ENCODE measurements at places on chromosomes 1 and 21.

GRCh38 chr1:29860056-29860455, 623.7 kb downstream of the PTPRU start:
- no peak for DNase-seq

GRCh38 chr1:82225421-82226185, 424.9 kb downstream of the ADGRL2 start:
- no peak for DNase-seq

DNA sequence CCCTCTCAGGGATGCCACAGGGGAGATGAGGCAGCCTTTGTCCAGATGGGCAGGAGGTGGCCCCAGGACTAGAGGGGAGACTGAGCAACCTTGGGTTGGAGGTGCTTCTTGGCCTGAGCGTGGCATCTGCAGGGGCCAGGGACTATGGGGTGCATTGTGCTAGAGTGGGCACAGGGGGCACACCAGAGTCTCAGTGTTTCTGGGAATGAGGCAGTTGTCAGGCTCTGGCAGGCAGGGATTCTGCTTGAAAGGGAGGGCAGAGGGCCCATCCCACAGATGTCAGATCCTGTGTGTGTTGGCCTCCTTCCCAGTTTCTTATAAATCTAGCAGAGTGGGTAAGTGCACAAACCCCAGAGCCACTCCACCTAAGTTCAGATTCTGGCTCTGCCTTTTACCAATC, 13.7 kb downstream of the LGR6 start:
- no peak for DNase-seq

- DNase-seq = no peak
Measured at GRCh38 chr1:116270316-116271057, 102.6 kb upstream of the ATP1A1 start.

DNA sequence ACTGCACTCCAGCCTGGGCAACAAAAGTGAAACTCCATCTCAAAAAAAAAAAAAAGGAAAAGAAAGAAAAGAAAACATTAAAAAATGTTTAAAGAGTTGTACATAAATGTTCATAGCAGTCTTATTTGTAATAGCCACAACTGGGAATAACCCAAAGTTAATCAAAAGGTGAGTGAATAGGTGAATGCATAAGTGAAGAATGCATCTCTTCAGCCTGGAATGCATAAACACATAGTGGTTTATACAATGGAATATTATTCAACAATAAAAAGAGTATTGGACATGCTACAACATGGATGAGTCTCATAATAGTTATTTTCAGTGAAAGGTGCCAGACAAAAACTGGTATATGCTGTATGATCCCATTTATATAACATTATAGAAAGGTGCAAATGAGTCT, 18.1 kb downstream of the LDLRAD1 start:
- no peak for DNase-seq

DNA sequence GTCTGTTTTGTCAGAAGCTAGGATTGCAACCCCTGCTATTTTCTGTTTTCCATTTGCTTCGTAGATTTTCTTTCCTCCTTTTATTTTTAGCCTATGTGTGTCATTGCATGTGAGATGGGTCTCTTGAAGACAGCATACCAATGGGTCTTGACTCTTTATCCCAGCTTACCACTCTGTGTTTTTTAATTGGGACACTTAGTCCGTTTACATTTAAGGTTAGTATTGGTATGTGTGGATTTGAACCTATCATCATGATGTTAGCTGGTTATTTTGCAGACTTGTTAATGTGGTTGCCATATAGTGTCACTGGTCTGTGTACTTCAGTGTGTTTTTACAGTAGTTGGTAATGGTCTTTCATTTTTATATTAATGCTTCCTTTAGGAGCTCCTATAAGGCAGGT, 141.5 kb downstream of the DNAH14 start:
- no peak for DNase-seq

DNA sequence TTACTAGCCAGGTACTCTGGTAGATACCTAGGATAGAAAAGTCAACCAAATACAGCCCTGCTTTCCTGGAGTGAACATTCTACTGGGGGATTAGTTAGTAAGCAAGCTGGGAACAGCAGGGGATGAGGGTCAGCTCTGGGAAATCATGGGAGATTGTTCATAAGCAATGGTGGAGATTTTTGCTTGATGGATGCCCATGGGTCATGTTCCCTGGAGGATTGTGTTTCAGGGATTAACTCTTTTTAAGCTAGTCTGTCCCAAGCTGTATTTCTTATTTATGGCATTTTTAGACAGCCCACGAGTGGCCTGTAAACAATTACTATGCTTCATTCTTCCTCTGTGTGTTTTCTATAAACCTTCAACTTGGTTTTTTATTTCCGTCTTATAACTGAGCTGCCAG, 18.9 kb downstream of the CACHD1 start:
- DNase-seq = no peak

DNA sequence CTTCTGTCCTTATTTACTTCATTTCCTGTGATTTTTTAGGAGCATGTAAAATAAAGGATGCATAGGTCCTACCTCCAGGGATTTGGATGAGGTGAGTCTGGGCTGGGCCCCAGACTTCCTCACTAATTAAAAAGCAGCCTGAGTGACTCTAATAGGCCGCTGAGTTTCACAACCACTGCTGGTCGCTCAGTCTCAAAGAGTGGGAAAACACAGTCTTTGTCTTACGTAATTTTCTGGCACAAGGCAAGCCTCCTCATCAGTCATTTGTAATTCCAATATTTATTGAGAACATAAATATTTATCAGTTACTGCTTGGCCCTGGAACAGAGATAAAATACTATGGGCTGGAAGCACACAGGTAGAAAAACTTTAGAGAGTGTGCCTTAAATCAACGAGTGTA, 195.4 kb upstream of the RUNX1 start:
- no peak for DNase-seq
